ENCODE measurements at places on chromosomes 11 and 22. TPM values are rescaled to one million over a fixed set of nuclear protein-coding genes. Genes with fewer than 3 reads are reported as not detected.

GRCh38 chr11:77195071-77195755, 67.2 kb downstream of the MYO7A start:
- DNase-seq = no peak

- DNase-seq = no peak
Observed at GRCh38 chr11:127993788-127994187, 593.6 kb downstream of the ETS1 start.

DNA sequence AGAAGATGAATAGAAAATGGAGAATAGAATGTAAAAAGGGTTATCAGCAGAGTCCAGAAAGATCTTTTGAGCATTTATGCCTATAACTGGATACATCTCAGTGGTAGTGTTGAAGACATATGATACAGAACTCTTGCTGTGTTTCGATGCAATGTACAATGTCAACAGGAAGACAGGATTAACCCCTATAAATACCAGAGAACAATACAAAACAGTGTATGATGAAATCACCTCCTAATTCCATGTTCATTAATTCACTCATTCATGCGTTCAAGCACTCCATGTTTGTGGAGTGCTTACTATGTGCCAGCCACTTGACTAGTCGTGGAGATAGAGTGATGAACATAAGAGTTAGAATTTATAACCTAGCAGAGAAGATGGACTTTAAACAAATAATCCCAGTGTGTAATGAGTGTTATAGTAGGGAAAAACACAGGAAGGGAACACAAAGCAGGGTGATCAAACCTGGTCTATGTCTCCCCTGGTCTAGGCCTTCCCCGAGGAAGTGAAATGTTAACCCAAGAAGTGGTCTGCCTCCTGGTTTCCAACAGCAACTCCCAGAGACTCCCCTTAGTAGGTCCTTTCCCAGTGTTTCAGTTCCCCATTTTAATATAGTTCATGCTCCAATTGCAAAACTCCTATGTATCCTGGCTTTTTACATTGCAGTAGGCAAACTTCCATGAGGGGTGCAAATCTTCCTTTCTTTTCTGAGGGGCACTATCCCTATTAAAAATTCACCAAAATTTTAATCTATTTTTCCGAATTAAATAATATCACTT, 9.1 kb upstream of the SESN3 start:
- no peak for DNase-seq

GRCh38 chr11:66195867-66196266, 72.6 kb upstream of the RAB1B start:
- DNase-seq = no peak

DNA sequence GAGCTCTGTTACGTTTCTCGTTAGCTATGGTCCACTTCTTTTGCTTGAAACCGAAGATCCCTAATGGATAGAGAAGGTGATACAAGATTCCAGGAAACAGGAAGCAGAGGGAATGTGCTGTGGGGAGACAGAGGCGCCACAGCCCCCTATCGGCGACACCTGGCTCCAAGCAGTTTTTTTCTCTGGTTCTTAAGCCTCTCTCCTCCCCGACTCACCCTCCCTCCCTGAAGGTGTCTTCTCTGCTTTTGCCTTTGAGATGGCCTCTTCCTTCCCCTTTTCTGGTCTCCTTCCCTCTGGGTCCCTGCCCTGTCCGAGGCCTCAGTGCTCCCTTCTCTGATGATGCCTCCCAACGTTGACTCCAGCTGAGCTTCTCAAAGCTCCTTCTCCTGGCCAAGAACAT, 14.2 kb upstream of the APOBEC3A start:
- DNase-seq = no peak

- DNase-seq = no peak
Observed at GRCh38 chr22:19809741-19810140, 44.9 kb downstream of the GNB1L start.

GRCh38 chr11:474914-475506, 24.9 kb downstream of the PTDSS2 start:
- DNase-seq = no peak

The AAMDC gene
- total RNA-seq = 49.7 TPM

The FXYD2 gene
- not detected for total RNA-seq

The RTN4RL2 gene
- not detected for total RNA-seq

The OR51E2 gene
- 0.72 TPM for total RNA-seq

The ARHGAP8 gene
- total RNA-seq = 0.18 TPM
